ENCODE measurements at places on chromosomes 5 and 9. TPM values are rescaled to one million over a fixed set of nuclear protein-coding genes. Genes with fewer than 3 reads are reported as not detected.

Gene PCDHGA12
- total RNA-seq: 6.8 TPM

Gene SAPCD2
- total RNA-seq: 8.2 TPM

DNA sequence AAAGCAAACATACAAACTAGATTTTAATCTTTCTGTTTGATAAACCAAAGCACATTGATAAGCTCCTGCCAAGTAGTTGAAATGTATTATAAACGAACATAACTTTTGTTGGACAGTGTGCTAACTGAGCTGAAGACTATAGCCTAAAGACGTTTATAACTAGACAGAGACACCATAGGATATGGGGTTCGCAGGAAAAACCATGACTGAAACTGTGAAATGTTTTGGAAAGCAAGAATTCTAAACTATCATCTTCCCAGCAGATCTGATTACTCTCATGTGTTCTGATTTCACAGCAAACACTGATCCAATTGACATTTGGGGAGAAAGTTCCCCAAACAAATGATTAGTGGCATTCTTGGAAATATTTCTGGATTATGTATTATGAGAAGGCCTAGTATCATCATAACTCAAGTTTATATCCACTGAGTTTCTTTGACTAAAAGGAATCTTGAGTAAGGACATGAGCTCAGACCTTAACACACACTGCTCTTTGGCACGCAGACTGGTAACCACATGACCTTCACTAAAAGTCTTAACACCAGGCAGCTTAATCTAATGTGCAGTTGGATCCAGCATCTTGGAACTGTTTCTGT is 375.2 kb downstream of the ZNF608 start:
- DNase-seq: peak; percentile 80

GRCh38 chr9:93686880-93687236 is 110.5 kb downstream of the PHF2 start:
- no peak for DNase-seq

DNA sequence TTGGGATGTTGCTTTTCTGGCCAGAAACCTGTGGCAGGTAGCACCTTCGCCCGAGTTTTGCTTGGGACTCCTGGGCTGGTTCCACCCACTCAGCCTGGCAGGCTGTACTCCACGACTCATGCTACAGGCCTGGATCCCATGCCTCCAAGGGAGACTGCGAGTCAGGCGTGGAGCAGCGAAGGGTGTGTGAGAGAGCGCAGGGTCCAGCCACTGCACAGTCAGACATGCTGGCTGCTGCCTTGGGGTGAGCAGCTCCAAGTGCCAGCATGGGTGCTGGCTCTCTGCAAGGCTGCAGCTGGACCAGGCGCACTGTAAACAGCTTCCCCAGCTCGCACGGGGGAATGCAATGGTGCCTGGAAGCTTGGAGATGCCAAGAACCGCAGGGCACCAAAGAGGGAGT is 249.6 kb upstream of the EDIL3 start:
- DNase-seq: no peak

GRCh38 chr9:77163884-77164283 is 13.4 kb upstream of the VPS13A start:
- no peak for DNase-seq

Data from suprapubic skin (tissue), 4 donors.